Stimulated activated CD8-positive, alpha-beta memory T cell treated with anti-CD3 and anti-CD28 coated beads, Interleukin-12 subunit alpha, Interleukin-12 subunit beta, amount 100 ng/mL, for 1 hour (primary cell): ENCODE measurements at places on chromosomes 2 and 18.
A peak's percentile ranks its signal among the peaks of the same experiment; 100 is the strongest.

DNA sequence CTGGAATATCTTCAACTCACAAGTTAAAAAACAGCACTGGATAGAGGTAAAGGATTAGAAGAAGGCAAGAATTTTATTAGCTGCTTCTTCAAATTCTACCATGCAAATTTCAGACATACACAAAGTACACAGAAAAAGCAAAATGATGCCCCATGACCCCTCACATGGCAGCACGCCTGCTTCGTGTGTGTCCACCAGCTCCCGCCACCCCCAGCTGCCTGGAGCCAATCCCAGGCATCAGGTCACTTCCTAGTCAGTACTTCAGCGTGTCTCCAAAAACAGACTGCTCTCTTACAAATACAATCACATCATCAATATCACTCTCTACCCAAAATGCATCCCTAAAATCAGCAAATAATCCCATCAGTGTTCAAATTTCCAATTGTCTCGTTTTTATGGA is 35.8 kb downstream of the IMPA2 start:
- no peak for DNase-seq

DNA sequence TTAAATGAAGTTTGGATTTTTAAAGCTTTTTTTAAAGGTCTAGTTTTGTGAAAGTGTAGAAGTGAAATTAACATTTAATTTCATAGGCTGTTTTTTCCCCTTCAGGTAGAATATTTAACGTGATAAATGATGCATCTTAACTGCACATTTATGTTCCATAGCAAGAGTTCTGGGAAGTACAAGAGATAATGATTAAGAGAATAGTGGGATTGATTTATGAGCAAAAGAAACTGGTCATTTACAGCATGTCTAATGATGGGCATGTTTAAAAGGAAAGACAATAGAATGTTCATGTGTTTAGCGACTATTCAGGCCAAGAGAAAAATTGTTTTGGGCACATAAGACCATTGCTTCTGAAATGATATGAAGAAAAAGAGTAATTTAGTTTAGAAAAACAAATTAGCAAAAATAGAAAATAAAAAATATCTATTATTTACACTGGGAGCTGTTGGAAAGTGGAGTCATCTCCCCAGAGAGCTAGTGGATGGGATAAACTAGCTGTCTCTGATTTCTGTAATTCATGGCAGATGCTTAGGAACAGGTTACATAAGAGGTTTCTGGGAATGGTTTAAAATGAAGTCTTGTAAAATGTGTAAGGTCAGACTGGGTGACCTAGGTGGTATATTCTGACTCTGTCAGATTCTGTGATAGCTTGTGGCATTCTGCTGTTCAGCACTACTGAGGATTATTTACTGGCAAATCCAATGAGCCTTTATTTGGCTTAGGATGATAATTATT is 60.7 kb downstream of the WDR7 start:
- no peak for DNase-seq

- DNase-seq = no peak
These were observed 215.6 kb upstream of the PKDCC start for GRCh38 chr2:41832218-41832617.

- no peak for DNase-seq
These were observed 159.3 kb downstream of the HDAC4 start for GRCh38 chr2:239241431-239241960.

- DNase-seq = no peak
These were observed 125.6 kb downstream of the GRB14 start for GRCh38 chr2:164495491-164496223.

DNA sequence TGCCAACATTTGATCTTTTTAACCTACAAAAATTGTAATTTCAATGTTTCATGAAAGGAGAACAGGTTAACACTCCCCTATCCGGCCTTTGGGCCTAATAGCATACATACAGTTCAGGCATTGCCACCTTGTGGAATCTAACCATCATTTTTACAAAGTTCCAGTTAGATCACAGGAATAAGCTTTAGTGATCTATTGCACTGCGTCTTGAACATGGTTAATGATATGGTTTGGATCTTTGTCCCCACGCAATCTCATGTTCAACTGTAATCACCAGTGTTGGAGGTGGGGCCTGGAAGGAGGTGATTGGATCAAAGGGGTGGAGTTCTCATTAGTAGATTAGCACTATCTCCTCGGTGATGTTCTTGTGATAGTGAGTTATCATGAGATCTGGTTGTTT is 58.2 kb upstream of the NEUROD1 start:
- no peak for DNase-seq

GRCh38 chr2:84873350-84873749 is 7.5 kb downstream of the TRABD2A start:
- no peak for DNase-seq

DNA sequence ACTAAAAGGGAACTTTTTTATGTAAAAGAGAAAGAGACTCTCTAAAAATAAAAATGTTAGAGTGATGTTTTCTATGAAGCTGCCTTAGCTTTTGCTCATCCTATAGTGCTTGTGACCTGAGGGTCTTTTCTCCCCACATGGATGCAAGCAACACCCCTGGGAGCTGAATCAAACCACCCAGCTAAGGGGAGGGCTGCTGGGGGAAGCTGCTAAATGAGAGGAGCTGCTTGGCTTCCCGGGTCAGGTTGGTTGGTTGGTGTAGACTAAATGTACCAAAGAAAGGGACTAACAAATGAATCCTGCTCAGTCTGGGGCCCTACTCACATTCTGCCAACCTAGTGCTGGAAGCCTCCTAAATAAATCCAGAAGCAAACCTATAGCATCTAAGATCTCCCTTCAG is 35.0 kb downstream of the AFF3 start:
- DNase-seq = no peak

GRCh38 chr2:235910067-235910466 is 258.1 kb downstream of the GBX2 start:
- DNase-seq = no peak

DNA sequence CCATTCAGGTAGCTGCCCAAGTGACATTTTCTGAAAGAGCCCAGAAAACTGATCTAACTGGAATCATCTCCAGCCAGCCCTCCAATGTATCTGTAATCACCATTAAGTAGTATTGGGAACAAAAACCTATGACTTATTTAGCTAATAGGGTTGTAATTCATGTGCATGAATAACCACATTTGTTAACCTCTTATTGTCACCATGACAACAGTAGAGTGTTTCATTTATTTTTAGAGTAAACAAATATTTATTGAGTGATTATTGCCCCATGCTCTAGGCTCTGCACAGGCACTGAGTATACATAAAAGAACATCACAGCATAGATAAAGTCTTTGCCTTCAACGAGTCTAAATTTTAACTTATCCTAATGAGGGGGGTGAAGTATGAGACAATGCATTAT is 265.4 kb upstream of the UBE2E3 start:
- DNase-seq = no peak

DNA sequence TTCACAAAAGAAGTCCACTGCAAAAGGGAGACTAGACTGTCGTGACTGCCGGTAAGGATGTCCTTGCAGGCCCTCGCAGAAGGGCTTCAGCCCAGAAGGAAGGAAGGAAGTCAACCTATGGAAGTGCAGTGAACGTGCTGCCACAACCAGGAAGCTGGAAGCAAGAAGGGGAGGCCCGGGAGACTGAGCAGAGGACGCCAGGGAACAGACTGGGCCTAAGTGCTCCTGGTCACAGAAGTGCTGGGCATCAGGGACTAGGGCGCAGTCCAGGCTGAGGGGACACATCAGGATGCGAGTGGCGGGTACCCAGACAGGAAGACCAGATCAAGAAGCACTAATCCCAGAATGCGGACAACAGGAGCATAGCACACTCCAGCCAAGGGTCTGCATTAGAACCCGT is 78.8 kb downstream of the PIEZO2 start:
- no peak for DNase-seq

GRCh38 chr2:3102922-3103569 is 274.6 kb downstream of the EIPR1 start:
- no peak for DNase-seq

DNA sequence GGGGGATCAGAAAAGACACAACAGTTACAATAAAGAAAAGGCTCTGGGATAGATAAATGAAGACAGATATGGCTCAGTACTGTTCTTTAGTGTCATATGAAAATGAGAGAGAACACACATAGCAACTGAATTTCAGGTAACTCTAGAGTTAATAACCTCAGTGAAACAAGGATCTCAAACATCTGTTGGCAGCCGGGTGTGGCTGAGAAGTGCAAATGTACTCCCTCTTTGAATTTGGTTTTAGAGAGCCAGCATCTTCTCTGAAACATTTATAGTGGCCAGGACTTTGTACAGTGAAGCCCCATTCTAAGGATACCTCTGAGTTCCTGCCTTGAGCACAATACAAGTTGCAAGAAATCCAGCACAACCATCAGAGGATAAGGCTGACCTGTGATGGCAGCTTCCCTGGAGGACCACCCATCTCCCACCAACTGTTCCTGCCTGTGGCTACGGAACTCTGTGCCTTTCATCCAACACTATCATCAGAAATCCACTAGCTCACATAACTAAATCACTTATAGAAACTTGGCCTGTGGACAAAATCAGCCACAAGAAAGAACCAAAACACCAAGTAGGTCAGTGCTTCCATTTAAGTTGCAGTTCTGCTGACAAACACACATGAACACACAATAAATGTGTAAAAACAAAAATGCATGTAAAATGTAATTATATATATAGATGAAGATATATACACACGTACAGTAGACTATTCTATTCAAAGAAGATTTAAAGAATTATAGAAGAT is 37.3 kb upstream of the PEX13 start:
- DNase-seq = no peak

GRCh38 chr2:55519938-55520885 is 694 bp downstream of the CFAP36 start:
- DNase-seq = peak; percentile 17
